ENCODE measurements at places on chromosomes 16 and 17. TPM values are rescaled to one million over a fixed set of nuclear protein-coding genes. Genes with fewer than 3 reads are reported as not detected.
A peak's percentile ranks its signal among the peaks of the same experiment; 100 is the strongest.

GRCh38 chr17:39622380-39623006 is 4.3 kb upstream of the PPP1R1B start:
- DNase-seq, result peak; percentile 69

- no peak for DNase-seq
These were observed 17.6 kb upstream of the SPPL2C start for GRCh38 chr17:45826919-45827588.

GRCh38 chr17:46726206-46726605 is 92.3 kb downstream of the WNT3 start:
- no peak for DNase-seq

- no peak for DNase-seq
These were observed 51.7 kb upstream of the GSE1 start for GRCh38 chr16:85561248-85562092.

GRCh38 chr16:81553080-81553813 is 108.6 kb downstream of the CMIP start:
- no peak for DNase-seq

DNA sequence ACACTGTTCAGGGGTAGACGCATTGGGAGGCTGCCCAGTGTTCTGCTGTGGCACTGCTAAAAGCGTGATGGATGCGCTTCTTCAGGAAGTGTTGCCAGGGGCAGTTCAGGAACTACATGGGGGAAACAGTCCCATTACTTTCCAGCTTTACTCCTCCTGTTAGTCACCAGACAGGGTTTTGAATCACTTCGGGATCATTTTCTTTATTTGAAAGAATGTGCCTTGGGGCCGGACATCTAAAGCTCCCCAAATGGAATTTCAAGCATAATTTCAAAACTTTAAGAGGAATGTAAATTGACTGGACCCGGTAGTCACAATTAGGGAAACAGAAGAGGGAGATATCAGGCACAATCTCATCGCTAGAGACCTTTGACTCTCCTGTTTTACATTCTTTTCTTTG is 1.3 kb upstream of the KRTAP2-1 start:
- DNase-seq, result no peak

The LPO gene
- total RNA-seq, result 0.31 TPM

The SCNN1B gene
- not detected for total RNA-seq

GRCh38 chr16:74954763-74955162 is 30.2 kb downstream of the WDR59 start:
- DNase-seq, result no peak

The TPSAB1 gene
- 0.28 TPM for total RNA-seq

GRCh38 chr17:74490716-74491115 is 24.3 kb downstream of the CD300A start:
- DNase-seq, result no peak

DNA sequence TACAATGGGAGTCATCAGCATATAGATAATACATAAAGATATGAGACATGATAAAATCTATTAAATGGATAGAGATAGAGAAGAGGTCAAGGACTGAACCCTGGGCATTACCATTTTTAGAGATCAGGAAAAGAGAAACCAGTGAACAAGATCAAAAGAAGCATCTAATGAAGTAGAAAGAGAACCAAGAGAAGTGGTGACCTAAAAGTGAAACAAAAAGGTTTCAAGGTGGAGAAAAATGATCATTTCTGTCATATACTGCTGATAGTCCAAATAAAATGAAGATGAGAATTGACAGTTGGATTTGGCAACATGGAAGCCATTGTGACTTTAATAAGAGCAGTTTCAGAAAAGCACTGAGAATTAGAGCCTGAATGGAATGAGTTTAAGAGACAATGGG is 165.1 kb downstream of the PPM1E start:
- no peak for DNase-seq

GRCh38 chr17:64008830-64009229 is 10.7 kb downstream of the PRR29 start:
- DNase-seq, result no peak

GRCh38 chr17:77379832-77380231 is 239.1 kb downstream of the SEC14L1 start:
- no peak for DNase-seq

The TP53TG3F gene
- not detected for total RNA-seq

DNA sequence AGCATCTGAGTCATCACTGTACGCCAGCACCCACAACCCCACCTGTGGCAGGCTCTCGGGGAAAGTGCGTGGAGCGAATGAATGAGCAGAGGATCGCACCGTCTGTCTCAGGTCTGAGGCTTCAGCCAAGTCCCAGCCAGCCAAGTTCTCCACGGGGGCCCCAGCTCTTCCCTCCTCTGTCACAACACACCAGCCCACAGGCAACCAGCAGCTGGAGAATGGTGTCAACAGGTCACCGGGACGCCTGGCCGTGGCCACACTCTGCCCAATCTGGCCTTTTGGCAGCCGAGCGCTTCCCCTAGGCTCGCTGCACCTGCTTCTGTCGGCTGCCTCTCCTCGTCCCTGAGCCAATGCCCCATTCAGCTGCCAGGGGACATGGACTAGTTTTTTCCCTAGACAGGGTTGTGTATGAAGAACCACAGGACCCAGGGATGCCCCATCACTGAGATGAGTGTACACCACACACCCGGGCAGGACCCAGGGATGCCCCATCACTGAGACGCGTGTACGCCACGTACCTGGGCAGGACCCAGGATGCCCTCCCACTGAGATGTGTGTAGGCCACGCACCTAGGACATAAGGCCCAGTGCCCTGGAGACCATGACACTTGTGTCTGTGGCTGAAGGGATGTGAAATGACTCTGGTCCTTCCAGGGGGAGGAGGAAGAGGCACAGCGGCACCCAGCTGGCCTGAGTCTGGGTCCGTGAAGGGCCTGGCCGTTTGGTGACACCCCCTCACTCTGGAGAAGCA is 52.8 kb downstream of the ABR start:
- no peak for DNase-seq

- no peak for DNase-seq
These were observed 32.3 kb upstream of the ZC3H18 start for GRCh38 chr16:88537859-88538258.

DNA sequence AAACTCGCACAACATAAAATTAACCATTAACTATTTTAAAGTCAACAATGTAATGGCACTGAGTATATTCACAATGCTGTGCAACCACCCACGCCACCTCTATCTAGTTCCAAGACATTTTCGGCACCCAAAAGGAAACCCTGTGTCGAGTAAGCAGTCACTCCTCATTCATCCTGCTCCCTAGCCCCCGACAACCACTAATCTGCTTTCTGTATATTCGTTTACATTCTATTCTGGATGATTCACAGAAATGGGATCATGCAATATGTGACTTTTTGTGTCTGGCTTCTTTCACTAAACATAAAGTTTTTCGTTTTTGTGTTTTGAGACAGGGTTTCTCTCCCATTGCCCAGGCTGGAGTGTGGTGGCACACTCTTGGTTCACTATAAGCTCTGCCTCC is 42.2 kb upstream of the HAPSTR1 start:
- no peak for DNase-seq

DNA sequence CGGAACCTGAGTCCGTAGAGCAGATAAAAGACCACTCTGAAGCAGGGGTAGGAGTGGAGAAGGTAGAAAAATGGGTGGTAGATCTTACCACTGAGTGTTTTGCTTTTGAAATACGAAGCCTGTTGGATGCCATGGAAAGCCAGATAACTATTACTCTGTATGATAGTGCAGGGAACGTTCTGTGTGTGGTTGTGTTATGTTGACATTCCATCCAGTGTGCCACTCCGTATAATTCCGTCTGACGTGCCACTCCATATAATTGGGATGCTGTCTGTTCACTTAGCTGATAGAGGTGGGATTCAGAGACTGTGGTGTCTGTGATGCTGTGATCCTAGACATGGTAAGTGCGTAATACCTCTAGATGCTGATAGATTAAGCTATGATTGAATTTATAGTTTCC is 263.2 kb upstream of the CACNG5 start:
- DNase-seq, result no peak

- DNase-seq, result no peak
These were observed 327.4 kb upstream of the CCL2 start for GRCh38 chr17:33927732-33928133.

- no peak for DNase-seq
These were observed 29.7 kb downstream of the FANCA start for GRCh38 chr16:89786474-89787364.

DNA sequence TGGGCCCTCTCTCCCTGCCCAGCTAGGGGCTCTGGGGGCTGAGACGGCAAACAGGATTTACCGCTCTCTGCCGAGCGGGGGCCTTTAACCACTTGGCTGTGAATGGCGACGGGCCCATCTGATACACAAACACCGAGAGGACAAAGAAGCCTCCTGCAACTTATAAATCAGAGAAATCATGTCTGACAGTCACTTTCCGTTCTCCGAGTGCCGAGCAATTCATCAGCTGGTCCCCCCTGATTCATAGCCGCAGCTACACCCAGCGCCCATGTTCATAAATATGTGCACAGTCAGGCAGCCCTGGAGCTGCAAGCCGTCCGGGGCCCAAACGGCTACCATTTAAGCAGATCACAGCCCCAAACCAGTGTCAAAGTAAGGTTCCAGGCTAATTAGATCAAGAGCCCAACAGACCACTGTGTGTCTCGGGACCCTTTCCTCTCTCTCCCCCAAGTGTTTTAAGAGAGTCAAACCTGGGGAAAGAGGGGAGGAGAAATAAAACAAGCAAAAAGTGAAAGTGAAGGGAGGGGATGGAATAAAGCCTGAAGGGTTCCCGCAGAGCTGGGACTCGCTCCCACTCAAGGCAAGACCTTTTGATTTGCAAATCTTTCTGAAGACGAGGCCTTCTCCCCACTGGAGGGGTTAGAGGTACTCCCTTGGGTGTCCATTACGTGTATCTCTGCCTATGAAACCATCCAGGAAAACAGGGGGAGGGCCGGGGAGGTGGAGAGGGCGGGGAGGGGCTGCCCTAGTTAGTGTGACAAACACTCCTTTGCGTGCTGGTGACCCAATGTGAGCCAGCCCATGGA is 154.7 kb downstream of the C16orf78 start:
- DNase-seq, result peak; percentile 21

GRCh38 chr16:88695753-88696152 is 9.4 kb upstream of the SNAI3 start:
- no peak for DNase-seq

The OTOP2 gene
- not detected for total RNA-seq

The CCL7 gene
- not detected for total RNA-seq

The HS3ST3A1 gene
- total RNA-seq, result 1.5 TPM

The NEUROD2 gene
- total RNA-seq, result not detected

- no peak for DNase-seq
These were observed 24.5 kb upstream of the DNAH17 start for GRCh38 chr17:78601577-78602190.

DNA sequence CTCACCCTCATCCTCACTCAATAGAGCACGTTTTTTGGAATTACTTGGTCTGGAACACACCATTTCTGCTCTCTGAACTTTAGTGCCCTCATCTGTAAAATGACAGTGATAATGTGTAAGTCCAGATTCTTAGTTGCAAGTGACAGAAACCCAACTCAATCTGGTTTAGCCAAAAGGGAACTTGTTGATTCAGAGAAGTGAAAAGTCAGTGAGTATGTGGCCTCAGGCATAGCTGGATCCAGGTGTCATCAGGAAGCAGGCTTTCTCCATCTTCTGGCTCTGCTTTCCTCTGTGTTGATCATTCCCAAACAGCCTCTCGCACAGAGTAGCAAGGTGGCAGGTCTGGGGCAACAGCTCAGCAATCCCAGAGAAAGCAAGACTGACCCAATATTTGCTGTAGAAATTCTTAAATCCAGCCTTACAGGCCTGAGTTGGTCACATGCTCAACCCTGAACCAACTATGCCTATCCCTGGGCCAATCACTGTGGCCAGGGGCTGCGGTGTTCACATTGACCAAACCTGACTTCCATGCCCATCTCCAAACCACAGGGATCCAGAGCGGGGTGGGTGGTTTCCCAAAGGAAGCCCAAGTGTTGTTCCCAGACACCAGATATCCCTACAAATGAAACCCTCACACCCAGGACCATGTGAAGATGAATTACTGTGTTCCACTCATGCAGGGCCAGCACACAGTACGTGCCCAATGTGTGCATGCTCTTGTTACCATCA is 23.3 kb upstream of the ALKBH5 start:
- DNase-seq, result no peak

- no peak for DNase-seq
These were observed 8.4 kb downstream of the PRR29 start for GRCh38 chr17:64006361-64007088.

- no peak for DNase-seq
These were observed 15.7 kb downstream of the FOXL1 start for GRCh38 chr16:86593913-86594620.

DNA sequence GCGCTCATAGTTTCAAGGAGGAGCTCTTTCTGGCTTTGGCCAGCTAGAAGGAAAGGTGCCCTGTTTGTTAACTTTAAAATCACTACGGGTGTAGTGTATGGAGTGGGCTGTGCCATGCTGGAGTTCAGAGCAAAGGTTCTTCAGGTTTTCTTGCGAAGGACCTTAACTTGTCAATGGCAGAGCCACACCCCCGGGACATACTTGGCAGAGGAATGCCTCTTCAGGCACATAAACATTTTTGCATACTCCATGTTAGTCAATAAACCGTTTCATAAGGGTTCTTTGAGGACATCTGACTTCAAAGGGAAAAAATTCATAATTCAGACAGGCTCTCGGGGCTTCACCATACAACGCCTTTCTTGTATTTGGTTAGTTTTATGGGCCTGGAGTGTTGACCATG is 113.0 kb upstream of the PLCG2 start:
- no peak for DNase-seq

Data from activated T-cell treated with anti-CD3 and anti-CD28 coated beads, Interleukin-2, amount 50 U/mL, for 72 hours (primary cell).